ENCODE measurements at places on chromosomes 2 and 18.

GRCh38 chr2:238230699-238231098 lies 9.1 kb downstream of the HES6 start:
- DNase-seq, result no peak

- DNase-seq, result no peak
Observed at GRCh38 chr2:180048251-180048650, 41.2 kb upstream of the CWC22 start.

DNA sequence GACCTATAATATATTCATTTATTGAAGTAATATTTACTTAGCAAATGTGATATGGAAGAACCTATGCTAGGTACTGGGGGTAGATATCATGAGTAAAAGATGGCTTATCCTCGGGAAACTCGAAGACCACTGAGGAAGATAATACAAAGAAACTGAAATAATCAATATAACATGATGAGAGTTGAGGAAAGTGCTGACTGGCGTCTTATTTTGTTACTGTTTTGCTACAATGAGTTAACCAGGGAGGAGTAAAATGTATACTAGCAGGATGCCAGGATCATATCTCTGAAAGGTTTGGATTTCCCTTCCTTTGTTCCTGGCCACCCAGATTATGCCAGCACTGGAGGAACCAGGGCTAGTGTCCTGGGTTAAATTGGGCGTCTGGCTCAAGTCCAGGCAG lies 111.7 kb upstream of the SPATS2L start:
- DNase-seq, result no peak

DNA sequence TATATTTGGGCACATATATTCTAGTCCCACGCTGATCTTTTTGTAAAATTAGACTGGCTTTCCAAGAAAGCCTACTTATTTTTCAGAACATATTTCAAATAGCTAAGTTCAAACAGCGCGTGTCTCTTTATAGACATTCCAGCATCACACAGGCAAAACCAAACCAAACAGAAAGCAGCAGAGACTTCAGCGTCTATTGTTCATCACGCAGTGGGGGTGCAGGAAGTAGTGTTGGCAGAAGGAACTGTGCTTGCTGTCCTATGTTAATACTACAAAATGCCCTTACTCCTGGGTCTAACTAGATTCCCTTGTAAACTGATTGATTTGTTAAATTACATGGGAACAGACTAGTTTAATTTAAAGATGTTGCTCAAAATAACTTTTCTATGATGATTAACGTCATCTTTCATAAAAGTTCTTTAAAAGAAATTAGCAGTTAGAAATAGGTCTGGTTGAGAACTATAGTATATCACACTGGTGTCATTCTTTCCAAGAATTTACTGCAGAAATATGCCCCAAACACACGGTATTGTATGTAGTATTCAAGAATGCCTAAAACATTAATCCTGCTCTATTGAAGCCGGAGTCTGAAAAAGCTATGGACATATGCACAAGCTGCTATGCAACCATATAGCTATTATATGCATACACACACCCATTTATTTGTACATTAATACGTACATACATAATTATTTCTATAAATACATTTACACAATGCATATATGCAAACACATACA lies 436.3 kb downstream of the CBLN2 start:
- DNase-seq, result no peak

- DNase-seq, result no peak
Observed at GRCh38 chr2:190425221-190425866, 17.2 kb downstream of the MFSD6 start.

- no peak for DNase-seq
Observed at GRCh38 chr2:36137612-36138011, 218.0 kb upstream of the CRIM1 start.

GRCh38 chr2:144230448-144231085 lies 289.4 kb downstream of the ZEB2 start:
- no peak for DNase-seq

DNA sequence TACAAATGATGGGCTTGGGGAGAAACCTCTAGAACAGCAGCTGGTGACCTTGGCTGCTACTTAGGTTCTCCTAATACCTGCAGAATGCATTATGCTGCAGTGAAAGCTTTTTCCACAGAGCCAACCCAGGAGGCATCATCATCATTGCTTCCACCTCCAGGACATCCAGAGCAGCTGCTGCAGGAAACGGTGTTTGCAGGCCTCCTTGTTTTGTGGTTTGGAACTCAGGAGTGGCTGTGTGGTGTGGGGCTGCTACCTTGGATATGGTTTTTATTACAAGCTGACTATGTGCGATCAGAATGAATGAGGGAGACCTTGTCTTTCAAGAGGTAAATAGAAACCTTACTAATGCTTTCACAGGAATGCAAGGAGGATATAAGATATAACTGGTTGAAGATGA lies 82.9 kb upstream of the MCFD2 start:
- DNase-seq, result no peak

- no peak for DNase-seq
Observed at GRCh38 chr2:43417300-43417699, 178.5 kb downstream of the THADA start.

GRCh38 chr2:63344575-63345284 lies 243.5 kb downstream of the WDPCP start:
- DNase-seq, result no peak

- DNase-seq, result no peak
Observed at GRCh38 chr2:187511356-187512315, 42.6 kb downstream of the TFPI start.

DNA sequence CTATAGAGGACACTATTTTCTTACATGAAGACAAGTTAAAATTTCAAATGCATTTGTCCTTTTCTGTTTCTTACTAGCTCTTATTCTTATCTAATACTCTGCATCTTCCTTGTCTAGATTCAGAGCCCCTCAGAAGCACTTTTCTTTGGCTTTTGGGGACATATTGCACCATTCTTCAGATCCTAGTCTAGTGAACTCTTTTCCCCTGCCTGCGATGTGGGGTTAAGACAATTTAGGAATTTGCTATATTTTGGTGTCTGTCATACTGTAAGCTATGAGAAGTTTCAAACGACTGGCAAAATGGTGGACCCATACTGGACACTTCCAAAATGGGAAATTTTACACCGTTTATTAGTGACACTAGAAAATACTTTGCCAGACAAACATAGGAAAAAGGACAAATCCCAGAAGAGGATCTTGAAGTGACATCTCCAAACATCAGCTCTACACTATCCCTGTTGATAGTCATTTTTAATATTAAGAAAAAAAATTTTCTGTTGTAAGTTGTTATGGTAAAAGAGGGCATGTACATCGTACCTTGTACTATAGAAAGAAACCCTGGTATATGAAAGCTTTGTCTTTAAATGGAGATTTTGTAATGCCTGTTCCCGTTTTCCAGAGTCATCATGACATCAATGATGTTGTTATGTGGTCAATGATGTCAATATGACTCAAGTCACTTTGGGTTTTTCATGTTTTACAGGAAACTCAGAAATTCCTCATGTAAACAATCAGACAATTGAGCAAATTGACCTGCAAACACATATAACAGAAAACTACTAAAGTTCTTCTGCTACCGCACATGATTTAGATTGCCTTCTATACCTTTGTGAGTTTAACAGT lies 4.4 kb upstream of the KYNU start:
- no peak for DNase-seq

DNA sequence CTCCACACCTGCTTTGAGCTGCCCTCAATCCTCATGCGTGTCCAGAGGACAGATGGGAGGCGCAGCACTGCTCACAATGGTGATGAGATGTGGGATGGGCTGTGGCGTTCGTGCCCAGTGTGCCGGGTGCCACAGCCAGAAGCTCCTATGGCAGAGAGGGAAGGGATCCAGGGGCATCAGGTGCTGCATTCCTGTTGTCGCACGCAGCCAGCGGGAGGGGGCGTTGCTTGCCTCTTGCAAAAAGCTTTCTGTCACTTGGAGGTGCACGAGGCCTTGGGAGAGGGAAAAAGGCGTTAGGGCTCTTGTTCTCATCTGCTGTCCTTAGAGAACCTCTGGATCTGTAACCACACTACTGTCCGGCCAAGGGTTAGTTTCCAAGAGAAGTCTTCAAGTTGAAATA lies 29.2 kb upstream of the ALLC start:
- DNase-seq, result no peak

GRCh38 chr18:48488388-48488850 lies 50.4 kb upstream of the CTIF start:
- no peak for DNase-seq

- DNase-seq, result no peak
Observed at GRCh38 chr18:33901894-33902512, 322.7 kb downstream of the NOL4 start.

GRCh38 chr2:33210626-33211025 lies 263.9 kb downstream of the LTBP1 start:
- no peak for DNase-seq

DNA sequence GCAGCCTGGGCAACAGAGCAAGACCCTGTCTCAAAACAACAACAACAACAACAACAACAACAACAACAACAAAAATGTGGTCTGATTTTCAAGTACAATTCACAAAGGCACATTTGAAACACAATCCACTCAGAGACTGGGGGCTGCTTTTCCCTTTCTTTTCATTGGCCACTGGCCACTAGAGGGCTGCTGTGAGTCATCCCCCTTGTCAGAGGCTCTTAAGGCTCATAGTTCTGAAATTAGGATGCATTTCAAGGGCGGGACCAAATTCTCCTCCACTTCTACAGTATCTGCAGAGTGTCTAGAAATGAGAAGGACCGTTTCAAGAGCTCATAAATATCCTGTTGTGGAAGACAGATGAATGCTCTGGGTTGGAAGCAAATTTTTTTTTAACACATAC lies 285.4 kb downstream of the NRXN1 start:
- DNase-seq, result no peak

DNA sequence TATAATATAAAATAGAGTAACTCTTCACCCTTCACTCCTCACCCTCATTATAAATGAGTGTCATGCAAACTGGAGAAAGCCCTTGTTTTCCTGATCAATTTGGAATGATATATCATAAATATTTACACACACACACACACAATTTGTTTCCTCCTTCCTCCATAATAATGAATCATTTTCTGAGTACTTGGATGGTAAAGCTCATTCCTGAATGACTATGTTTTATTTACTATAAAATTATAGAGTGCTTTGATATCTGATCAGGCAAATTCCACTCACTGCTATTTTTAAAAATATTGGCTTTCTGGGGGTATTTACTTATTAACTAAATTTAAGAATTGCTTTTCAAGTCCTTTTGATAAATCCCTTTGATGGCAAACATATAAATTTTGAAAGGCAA lies 1125.5 kb upstream of the CNTNAP5 start:
- no peak for DNase-seq

Measured in suprapubic skin (tissue), 4 donors.